ENCODE measurements at places on chromosomes 2 and 18. TPM values are rescaled to one million over a fixed set of nuclear protein-coding genes. Genes with fewer than 3 reads are reported as not detected.

DNA sequence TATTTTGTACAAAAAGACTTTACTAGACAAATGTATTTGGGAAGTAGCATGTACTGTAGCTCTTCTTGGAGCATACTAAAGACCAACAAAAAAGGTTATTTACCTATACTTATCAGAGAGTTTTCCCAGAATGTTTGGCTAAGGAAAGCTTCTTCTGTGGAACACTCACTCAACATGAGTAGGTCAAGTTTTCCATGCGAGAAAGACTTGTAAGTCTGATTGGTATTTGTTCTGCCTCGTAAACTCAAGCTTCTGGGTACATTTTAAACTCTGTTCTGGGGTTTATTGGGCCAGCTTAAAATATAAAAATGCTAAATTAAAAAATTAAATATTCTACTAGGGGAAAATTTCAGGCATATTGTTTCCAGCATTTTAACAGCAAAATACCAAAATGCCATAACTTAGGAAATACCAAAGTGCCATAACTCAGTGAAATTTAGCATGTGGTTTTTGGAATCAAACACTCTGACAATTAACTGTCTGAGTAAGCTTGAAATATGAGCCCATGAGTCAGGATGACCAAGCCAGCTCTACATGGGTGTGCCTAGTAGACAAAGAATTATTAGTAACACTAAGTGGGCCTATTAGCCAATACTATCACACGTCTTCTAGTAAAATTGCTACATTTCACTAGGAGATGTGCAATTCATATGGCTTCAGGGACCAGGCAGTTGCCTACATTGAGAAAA lies 47.3 kb upstream of the SERPINE2 start:
- DNase-seq = peak; percentile 89

DNA sequence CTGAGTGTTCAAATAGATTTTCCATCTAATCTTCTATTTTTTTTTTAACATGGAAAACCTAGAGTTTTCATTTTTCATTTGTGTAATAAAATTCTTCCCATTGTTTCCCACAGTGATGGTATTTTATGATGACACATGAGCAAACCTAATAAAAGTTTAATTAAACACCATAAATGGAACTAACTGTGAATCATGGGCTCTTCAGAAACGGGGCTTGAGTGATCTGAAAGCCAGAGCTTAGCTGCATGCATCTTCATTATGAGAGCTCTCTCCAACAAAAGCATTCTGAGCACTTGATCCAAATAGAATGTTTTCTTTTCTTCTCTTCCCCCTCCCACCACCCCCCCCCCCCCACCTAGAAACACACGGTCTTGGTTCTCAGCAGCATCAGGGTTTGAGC lies 82.1 kb upstream of the REV1 start:
- DNase-seq = no peak

DNA sequence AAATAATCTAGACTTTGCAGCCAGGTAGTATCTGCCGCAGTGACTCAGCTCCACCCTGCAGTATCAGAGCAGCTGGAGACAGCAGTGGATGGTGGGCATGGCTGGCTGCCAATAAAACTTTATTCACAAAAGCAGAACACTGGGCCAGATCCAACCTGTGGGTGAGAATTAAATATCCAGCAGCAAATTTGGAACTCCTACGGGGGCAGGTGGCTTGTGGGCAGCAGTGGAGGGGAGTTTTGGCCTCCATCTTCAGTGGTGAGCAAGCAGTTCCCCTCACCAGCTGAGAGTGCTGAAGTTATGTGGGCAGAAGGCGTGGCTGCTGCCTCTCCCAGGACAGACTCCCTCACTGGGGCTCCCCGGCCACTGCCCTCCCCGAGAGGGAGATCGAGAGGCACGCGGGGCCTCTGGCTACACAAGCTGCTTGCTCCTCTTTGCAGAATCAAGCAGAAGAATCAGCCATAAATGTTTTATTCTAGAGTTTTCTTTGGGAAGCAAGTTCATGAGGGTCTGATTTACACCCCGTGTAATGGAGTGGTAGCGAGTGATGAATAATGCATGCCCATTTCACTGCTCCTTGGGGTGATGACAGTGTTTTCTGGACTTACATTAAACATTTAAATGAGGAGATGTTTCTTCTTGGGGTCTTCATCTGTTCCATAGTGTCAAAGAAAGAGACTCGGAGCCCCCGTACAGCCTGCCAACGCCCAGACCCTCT lies 204.3 kb downstream of the SEPTIN10 start:
- DNase-seq = no peak

Gene MYOM1
- under 0.01 TPM for total RNA-seq

GRCh38 chr2:88159481-88159880 lies 10.7 kb upstream of the THNSL2 start:
- no peak for DNase-seq

Gene SERPINB12
- not detected for total RNA-seq

DNA sequence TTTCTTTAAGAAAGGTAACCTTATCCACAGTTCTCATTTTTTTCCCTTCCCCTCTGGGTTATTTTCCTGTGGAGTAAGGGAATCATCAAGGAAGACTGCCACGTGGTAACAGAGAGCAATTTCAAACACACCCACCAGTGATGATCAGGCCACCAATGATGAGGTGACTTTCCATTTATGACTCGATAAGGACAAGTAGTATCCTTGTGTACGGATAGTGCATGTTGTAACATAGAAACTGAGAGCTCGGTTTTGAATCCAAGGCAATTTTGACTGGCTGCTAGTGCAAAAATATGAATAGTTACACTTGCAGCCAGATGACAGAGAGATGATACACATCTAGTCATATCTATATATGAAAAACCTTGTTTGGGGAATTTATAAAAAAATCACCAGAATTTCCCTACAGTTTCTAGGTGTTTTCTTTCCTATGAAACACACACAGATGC lies 143.6 kb upstream of the TCF4 start:
- DNase-seq = peak; percentile 22
